ENCODE measurements at places on chromosomes 5 and 9.

GRCh38 chr9:82057805-82058204, 69.2 kb downstream of the SPATA31D1 start:
- DNase-seq, result no peak

GRCh38 chr9:22514871-22515270, 68.2 kb downstream of the DMRTA1 start:
- no peak for DNase-seq

DNA sequence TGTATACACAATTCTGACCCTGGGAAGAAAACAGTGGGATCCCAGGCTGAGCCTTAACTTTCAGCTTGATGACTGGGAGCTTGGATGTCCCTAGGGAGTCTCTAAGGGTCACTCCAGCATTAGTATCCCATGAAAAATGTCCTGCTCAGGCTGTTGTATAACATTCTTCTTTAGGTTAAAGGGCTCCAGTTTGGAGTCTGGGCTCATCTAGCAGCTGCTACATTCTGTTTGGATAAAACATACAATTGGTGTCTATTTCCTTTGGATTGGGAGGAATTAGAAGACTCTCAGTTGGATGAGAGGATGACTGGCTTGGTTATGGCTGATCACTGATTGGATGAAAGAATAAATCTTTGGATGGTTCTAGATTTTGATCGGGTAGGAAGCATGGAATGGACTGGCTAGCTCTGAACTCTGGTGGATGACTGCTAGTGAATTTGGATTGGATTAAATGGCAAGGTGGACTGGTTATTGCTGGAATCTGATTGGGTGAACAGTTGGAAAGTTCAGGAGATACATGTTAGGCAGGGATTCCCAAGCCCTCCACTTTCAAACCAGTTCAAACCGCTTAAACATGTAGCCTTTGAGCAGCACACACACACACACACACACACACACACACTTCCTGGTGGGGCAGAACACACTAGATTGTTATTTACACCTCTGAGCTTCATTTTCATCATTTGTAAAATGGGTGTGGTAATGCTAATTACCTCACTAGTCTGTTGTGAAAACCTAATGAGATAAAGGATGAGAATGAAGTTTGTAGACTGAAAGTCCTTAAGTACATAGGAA, 7.1 kb upstream of the MYOZ3 start:
- no peak for DNase-seq

- no peak for DNase-seq
These were observed 291.3 kb downstream of the FBXL7 start for GRCh38 chr5:15791274-15791673.

DNA sequence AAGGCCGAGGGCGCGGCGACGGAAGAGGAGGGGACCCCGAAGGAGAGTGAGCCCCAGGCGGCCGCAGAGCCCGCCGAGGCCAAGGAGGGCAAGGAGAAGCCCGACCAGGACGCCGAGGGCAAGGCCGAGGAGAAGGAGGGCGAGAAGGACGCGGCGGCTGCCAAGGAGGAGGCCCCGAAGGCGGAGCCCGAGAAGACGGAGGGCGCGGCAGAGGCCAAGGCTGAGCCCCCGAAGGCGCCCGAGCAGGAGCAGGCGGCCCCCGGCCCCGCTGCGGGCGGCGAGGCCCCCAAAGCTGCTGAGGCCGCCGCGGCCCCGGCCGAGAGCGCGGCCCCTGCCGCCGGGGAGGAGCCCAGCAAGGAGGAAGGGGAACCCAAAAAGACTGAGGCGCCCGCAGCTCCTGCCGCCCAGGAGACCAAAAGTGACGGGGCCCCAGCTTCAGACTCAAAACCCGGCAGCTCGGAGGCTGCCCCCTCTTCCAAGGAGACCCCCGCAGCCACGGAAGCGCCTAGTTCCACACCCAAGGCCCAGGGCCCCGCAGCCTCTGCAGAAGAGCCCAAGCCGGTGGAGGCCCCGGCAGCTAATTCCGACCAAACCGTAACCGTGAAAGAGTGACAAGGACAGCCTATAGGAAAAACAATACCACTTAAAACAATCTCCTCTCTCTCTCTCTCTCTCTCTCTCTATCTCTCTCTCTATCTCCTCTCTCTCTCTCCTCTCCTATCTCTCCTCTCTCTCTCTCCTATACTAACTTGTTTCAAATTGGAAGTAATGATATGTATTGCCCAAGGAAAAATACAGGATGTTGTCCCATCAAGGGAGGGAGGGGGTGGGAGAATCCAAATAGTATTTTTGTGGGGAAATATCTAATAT, 58.1 kb downstream of the BASP1 start:
- no peak for DNase-seq

- no peak for DNase-seq
These were observed 10.1 kb downstream of the IFNA5 start for GRCh38 chr9:21294904-21295538.

DNA sequence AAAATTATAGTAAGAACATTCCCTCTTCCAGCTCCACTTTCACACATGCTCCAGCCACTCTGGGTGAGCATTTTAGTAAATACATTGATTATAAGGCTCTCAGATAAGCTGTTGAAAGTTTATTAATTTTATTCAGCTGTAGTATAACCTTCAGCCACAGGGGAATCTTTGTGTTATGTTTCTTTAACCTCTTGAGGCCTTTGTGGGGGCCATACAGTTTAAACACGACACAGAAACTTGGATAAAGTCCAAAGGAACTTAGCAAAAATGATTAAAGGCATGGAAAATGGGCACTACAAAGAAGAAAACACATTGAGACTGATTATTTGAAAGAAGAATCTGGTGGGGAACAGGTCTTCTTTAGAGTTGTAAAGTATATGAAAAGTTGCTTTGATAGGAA, 70.2 kb downstream of the AOPEP start:
- DNase-seq, result no peak

- no peak for DNase-seq
These were observed 419.1 kb downstream of the NR2F1-AS1 start for GRCh38 chr5:93161661-93162654.

DNA sequence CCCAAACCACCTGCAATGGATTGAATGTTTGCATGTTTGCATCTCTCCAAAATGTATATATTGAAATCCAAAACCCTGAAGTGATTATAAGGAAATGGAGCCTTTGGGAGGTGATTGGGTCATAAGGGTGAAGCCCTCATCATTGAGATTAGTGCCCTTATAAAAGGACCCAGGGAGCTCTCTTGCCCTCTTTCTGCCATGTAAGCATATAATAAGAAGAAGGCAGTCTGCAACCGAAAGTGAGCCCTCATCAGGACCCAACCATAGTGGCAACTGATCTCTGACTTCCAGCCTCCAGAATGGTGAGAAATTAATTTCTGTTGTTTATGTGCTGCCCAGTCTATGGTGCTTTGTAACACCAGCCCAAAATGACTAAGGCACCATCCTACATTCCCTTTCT, 115.7 kb upstream of the EFNA5 start:
- DNase-seq, result no peak

GRCh38 chr5:21663082-21663481, 1190.1 kb downstream of the CDH12 start:
- no peak for DNase-seq

DNA sequence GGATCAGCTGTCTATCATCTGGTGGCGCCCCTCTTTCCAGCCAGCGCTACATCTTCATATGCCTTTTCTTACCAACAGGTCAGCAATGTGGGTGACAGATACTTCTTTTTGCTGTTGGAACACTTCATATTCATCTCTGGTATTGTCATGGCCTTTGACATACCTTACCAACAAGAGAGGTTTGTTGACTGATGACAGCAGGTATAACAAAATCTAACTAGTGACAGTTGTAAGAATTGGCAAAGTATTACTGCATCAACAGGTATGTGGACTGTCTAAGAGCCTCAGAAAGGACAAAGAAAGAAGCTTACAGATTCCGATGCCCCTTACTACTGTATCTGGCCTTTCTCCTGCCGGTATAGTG, 29.9 kb upstream of the ZSWIM6 start:
- DNase-seq, result no peak

DNA sequence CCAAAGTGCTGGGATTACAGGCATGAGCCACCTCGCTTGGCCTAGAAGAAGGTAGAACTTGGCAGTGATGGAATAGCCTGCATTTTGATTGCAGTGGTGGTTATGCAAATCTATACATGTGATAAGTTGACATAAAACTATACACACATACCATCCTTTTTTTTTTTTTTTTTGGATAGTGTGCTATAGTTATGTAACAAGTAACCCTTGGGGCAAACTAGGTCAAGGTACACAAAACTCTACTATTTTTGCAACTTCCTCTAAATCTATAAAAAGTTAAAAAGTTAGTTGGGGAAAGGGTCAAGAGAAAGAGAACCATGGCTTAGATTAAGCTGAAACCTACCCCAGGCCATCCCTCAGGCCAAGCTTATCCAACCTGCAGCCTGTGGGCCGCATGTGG, 11.1 kb downstream of the TRIM14 start:
- no peak for DNase-seq

GRCh38 chr9:21873540-21874221, 71.2 kb downstream of the MTAP start:
- no peak for DNase-seq

- DNase-seq, result no peak
These were observed 117.5 kb downstream of the TENT4A start for GRCh38 chr5:6830643-6831239.

GRCh38 chr9:38334234-38334633, 58.3 kb upstream of the ALDH1B1 start:
- DNase-seq, result no peak

- DNase-seq, result no peak
These were observed 648.5 kb downstream of the RAB3C start for GRCh38 chr5:59231221-59231931.

GRCh38 chr5:126054577-126055347, 368.4 kb upstream of the GRAMD2B start:
- no peak for DNase-seq

DNA sequence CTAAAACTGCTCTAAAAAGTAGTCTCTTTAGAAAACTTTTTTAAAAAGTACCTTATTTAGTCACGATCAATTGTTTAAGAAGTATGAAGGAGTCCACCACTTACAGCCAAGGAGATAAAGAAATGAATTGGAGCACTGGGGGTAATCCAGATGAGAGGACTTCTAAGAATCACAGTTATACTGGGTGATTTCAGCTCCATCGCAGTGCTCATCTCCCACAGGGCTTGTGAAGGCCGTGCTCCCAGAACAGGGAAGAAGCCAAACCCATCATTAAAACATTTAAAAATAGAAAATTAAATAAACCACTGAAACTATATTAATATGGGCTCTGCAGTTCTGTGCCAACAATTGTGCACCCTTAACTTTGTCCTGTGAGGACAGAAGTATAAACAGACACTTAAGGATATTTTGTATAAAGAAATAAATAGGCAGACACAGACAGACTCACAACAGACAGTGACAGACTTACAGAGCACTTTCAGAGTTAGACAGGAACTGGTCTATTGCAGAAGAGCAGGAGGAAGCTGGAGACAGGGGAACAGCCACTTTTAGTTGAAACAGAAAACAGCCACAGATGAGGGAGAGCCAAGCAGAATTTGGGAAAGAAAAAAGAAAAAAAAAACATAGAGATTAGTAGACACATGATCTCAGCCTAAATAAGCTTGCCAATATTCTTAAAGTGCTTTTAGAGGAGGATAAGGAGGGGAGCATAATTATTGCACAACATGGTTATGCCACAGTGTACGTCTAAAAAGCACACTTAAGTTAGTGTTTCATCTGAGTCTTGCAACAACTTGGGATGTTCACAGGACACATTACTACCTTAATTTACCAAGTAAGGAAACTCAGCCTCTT, 81.8 kb downstream of the FBXO38 start:
- DNase-seq, result no peak

- no peak for DNase-seq
These were observed 29.4 kb upstream of the GDA start for GRCh38 chr9:72119853-72120252.

DNA sequence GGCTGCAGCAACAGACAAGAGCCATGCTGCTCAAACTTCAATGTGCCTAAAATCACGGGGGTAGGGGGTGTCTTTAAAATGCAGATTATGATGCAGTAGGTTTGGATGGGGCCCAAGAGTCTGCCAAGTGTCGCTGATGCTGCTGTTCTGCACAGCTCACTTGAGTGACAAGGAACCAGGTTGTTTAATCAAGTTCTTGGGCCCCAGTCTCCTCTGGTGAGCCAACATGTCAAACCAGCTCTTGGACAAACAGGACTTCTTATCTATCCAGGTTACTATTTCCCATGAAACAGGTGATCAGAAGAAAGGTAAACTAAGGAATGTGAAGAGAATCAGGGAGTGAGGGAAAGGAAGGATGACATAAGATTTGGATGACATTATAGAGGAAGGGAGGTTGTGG, 78.0 kb downstream of the APBA1 start:
- no peak for DNase-seq

GRCh38 chr9:120932086-120932823, 5.7 kb upstream of the TRAF1 start:
- no peak for DNase-seq

- no peak for DNase-seq
These were observed 126.5 kb upstream of the PALM2AKAP2 start for GRCh38 chr9:109653470-109653869.

GRCh38 chr5:4929092-4929655, 211.0 kb upstream of the ADAMTS16 start:
- no peak for DNase-seq

GRCh38 chr9:115999498-115999897, 154.1 kb upstream of the PAPPA start:
- DNase-seq, result no peak

GRCh38 chr9:114343471-114344187, 14.0 kb downstream of the ORM2 start:
- DNase-seq, result no peak

GRCh38 chr9:17294822-17295624, 160.2 kb downstream of the CNTLN start:
- DNase-seq, result no peak

DNA sequence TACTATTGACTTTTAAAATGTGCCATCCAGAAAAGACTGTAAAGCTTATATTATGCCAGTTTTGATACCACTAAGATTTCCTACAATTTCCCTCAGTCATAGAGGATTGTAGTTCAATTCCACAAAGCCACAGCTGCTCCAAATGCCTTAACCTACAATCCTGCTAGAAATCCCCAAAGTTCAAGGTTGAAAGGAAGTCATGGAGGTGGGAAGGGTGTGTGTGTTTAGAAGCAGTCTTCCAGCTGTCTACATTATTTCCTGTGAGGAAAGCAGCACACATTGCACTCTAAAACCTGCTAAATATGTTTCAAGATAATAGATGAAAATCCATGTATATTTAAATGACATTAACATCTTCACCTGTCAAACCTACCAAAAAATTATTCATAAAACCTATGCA, 11.8 kb downstream of the EPB41L4A start:
- no peak for DNase-seq

- no peak for DNase-seq
These were observed 871.4 kb downstream of the MAT2B start for GRCh38 chr5:164376843-164377242.

- no peak for DNase-seq
These were observed 67.0 kb upstream of the NEK6 start for GRCh38 chr9:124190761-124191160.

- no peak for DNase-seq
These were observed 62.5 kb downstream of the IPO11 start for GRCh38 chr5:62475072-62475471.

GRCh38 chr5:150498501-150498900, 9.4 kb upstream of the NDST1 start:
- DNase-seq, result no peak

GRCh38 chr5:2112173-2113025, 229.7 kb upstream of the IRX4 start:
- DNase-seq, result no peak

Data from stimulated activated CD8-positive, alpha-beta memory T cell treated with anti-CD3 and anti-CD28 coated beads, Interleukin-2, amount 100 ng/mL, for 48 hours (primary cell).